ENCODE measurements at places on chromosomes 7 and 10. TPM values are rescaled to one million over a fixed set of nuclear protein-coding genes. Genes with fewer than 3 reads are reported as not detected.

Gene SH2B2
- 16.4 TPM for total RNA-seq

Gene CFAP70
- total RNA-seq, result 0.84 TPM

Gene GRM3
- total RNA-seq, result 3.4 TPM

Gene VAX1
- 0.23 TPM for total RNA-seq

Gene PCLO
- 3.5 TPM for total RNA-seq

Gene NUDT1
- 54.9 TPM for total RNA-seq

Gene LLCFC1
- total RNA-seq, result not detected

Gene TRPV6
- 0.16 TPM for total RNA-seq

Gene ZNF804B
- not detected for total RNA-seq

Gene YAE1
- 42.5 TPM for total RNA-seq

Gene ABCF2
- total RNA-seq, result 67.0 TPM

Gene ZDHHC16
- total RNA-seq, result 58.1 TPM

Data from neural crest cell (in vitro differentiated cells).